GM12878 (cell line): ENCODE measurements at places on chromosomes 7 and 10. TPM values are rescaled to one million over a fixed set of nuclear protein-coding genes. Genes with fewer than 3 reads are reported as not detected.

Gene MYO1G
- 185 and 196 TPM in 2 replicates for polyA plus RNA-seq

Gene PTF1A
- not detected in 2 replicates for polyA plus RNA-seq

Gene ERV3-1
- 15.0 and 15.5 TPM in 2 replicates for polyA plus RNA-seq

Gene SPDYE2
- polyA plus RNA-seq: 3.7 and 6.4 TPM in 2 replicates

Gene NCOA4
- polyA plus RNA-seq: 104 and 109 TPM in 2 replicates

Gene OR6V1
- not detected in 2 replicates for polyA plus RNA-seq

Gene NUDT5
- polyA plus RNA-seq: 223 and 235 TPM in 2 replicates

Gene LRIT1
- not detected in 2 replicates for polyA plus RNA-seq

Gene MOGAT3
- not detected in 2 replicates for polyA plus RNA-seq

Gene SLC18A2
- polyA plus RNA-seq: 0.13 and 0.33 TPM in 2 replicates

- DNase-seq: no peak
Observed at GRCh38 chr7:105493923-105494315, 28.2 kb downstream of the PUS7 start.

DNA sequence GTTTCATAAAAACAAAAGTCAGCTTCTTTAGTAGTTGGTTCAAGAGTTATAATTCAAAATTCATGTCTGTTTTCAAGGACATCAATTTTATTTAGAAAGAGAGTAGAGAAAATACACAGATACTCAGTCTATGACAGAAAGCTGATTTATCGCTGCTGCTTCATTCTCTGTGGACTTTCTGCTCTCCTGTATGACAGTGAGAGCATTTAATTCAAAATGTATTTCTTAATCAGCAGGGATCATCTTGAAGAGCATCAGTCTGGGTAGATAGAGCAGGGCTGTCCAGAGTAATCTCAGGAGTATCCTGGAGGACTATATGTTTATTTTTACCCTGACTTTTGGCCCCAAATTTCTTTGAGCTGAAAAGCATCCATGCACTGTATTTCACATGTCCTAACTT, 1676.7 kb downstream of the REEP3 start:
- DNase-seq: no peak

DNA sequence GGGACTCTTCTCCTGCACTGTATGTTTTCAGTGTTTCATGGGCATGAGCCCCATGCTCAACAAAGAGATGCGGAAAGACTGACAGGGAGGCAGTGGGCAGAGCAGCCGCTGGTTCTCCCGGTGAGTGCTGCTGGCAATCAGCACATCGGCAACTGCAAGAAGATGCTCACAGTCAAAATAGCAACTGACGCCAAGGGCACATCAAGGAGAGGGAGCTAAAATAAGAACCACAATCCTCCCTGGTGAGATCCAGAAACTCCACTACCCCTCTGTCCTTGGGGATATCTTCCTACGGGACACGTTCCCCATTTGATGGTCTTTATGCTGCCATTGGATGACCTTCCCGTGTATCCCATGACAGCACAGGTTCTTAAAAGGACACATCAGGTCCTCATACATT, 28.9 kb upstream of the SVIL start:
- DNase-seq: no peak

GRCh38 chr10:488933-489215, 200.6 kb downstream of the DIP2C start:
- no peak for DNase-seq

DNA sequence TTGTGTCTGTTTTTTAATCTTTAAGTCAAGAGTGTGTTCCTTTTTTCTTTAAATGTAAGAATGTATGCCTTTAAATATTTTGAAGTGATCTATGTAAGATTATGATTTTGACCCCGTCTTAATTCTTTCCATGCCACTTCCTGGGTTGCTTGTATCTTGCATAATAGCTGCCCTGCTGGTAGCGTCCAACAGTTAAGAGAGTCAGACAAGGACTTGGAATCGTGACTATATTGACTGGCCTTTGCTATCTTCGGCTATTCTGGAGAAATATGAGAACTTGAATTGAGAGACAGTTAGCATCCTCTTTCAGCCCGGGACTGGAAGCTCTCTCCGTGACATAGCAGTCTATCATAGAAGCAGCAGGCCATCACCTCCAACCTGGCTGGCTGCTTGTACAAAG, 13.0 kb downstream of the NRP1 start:
- DNase-seq: no peak

- DNase-seq: no peak
Observed at GRCh38 chr7:124205526-124205925, 172.7 kb upstream of the TMEM229A start.

DNA sequence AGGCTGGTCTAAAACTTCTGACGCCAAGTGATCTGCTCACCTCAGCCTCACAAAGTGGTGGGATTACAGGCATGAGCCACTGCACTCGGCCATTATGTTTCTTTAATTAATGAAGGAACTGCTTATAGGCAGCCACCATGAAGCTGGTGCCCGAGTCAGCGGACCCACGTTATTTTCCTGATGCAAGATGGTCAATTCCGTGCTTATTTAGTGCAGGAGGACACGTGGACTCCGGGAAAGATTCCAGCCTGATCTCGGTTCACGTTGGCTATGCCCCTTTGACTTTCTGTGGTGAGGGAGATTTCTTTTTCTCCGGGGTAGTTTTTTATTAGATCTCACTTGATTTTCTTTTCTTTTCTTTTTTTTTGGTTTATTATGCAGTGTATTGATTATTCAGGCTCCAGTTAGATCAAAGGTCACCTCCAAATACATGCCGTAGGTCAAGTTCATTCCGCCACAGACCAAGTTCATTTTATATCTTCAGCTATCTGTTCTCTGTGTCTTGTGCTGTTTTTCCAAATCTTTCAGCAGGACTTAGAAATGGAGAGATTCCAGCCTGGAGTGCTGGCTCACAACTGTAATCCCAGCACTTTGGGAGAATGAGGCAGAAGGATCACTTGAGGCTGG, 8.3 kb downstream of the CAMK1D start:
- no peak for DNase-seq

GRCh38 chr7:148058092-148058491, 532.5 kb upstream of the C7orf33 start:
- DNase-seq: no peak

DNA sequence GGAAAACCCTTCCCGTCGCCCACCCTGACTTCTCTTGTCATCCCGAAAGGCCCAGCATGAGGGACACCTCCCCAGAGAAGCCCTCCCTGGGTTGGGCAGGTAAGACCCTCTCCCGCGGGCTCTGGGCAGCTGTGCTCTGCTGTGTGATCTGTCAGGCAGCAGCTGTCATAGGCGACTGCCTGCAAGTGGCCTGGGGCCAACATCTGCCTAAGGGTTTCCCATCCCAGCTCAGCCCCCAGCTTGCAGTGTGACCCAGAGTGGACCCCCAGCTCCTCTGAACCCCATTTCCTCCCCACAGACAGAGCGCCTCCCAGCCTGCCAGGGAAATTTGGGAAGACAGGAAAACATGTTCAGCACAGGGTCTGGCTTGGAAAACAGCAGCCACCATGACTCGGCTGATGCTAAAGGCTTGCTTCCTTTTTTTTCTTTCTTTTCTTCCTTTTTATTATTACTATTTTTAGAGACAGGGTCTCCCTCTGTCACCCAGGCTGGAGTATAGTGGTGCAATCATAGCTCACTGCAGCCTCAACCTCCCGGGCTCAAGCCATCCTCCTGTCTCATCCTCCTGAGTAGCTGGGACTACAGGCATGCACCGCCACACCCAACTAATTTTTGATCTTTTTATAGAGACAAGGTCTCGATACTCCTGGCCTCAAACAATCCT, 18.3 kb upstream of the TNRC18 start:
- no peak for DNase-seq

DNA sequence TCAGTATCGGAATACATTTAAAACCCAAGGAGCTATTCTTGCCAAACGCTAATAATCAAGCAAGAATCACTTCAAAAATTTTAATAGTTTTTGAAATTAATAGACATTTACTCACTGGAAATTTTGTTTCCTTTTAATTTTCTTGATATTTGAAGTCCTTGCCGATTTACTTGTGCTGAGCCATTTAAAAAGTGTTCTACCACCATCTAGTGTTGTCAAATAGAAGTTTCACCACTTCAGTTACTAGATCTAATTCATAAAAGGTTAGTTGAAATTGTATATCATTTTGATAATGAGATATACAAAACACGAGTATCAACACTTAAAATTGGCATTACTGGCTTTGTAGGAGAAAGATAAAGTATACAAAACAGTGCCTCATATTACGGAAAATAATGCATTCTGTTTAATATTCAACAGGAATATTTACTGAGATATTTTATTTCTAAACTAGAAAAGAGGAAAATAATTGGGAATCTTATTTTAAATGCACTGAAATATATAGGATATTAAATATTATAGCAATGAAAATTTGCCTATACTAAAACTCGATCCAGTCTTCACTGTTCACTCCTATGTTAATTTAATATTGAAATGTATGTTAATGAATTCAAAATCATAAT, 664.8 kb upstream of the SEMA3D start:
- DNase-seq: no peak

DNA sequence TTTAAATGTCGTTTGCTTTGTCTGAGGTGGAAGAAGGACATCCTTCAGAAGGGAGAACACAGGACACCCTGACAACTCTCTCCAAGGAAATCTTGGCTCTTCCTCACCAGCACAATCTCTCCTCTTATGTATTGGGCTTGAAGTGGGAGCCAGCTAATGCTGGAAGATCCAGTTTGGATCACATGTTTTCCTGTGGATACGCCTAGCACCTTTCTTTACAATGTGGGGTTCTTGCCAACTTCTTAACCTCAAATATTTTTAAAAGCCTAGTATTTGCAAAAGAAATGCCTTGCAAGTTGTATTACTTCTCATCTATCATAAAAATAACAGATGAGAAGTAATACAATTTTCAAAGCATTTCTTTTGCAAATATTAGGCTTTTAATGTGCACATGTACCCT, 76.4 kb downstream of the FRMD4A start:
- no peak for DNase-seq

DNA sequence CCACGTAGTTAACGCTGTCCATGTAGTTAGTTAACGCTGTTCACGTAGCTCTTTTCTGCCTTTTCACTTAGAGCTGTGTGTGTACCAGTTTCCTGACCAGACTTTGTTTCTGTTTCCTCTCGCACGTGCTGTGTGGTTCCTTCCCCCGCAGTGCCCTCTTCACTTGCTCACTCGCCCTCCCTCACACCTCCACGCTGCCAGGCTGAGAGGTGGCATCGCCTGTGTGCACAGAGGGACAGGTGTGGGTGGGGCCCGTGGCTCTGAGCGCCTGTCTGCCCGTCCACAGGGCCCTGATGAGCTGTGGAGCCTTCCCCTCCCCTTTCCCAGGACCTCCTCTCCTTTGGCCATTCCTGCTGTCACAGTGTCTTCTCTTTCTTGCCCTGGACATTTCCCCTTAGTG, 30.6 kb downstream of the WDR37 start:
- no peak for DNase-seq

DNA sequence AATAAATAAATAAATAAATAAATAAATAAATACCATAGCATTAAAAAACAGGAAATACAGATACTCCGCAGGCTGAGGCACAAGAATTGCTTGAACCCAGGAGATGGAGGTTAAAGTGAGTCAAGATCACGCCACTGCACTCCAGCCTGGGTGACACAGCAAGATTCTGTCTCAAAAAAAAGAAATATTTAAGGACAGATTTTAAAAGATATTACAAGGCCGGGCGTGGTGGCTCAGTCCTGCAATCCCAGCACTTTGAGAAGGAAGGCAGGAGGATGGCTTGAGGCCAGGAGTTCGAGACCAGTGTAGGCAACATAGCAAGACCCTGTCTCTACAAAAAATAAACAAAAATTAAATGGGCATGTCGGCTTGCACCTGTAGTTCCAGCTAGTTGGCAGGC, 17.5 kb upstream of the SNX8 start:
- no peak for DNase-seq

DNA sequence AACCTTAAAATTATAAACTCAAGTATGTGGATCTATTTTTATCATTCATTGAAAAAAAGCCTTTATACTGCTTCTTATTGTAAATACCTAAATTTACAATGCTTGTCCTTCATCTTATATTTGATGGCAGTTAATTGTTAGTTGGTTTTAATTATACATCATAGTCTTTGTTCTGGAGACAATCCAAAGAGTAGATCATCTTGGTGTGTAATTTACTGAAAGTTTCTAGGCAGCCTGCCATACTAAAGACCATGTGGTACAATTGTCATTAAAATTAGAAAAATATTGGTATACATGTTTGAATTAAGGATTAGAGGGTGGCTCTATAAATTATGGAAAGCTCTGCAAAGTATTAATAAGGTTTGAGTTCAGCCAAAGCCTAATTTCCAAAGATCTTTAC, 231.4 kb downstream of the KCND2 start:
- DNase-seq: no peak

DNA sequence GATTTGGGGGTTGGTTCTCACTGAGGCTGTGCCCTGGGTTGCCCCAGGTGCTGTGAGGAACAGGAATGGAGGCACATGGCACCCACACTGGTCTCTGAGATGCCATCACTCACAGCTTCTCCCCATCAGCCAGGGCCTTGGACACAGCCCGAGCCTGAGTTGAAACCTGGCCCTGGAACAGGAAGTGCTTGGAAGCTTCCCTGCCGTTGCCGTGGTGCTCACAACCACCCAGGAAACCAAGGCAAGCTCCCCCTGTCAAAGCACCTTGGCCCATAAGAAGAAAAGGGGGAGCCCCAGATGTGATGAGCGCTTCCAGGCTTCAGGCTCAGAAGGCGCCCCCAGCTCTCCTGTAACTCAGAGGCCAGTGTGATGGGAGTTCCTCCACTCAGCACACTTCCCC, at the start of gene BTBD16:
Gene BTBD16 (plus strand): TSS at position 221 of the 400 bp plus-strand sequence. CDS start 3,786 bp downstream, outside the sequence.
- no peak for DNase-seq

DNA sequence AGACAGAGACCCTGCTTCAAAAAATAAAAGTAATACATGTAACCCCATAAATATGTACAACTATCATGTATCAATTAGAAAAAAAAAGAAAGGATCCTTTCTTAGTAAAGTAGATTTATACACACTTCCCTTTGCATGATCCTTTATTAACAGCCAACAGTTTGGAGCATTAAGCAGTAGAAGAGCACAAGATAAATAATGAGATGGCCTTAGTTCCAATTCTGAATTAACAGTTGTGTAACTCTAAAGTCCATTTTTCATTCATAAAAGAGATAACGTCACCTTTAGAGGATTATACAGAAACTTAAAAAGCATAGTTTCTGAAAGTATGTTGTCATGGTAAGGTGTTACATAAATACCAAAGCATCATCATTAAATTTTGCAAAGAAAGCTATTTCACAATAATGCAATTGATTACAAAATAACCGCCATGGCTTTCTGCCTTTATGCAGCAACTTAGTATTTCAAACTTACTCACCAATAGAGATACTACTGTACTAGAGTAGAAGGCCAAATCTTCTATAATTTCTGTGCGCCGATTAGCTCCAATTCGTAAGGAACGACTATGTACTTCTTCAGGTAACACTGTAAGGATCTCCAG, 40.3 kb downstream of the TNPO3 start:
- no peak for DNase-seq
